Right renal pelvis (tissue), 4 donors: ENCODE measurements at places on chromosomes 1 and 21. TPM values are rescaled to one million over a fixed set of nuclear protein-coding genes. Genes with fewer than 3 reads are reported as not detected.

Gene LAPTM5
- 19.3 TPM for polyA plus RNA-seq

DNA sequence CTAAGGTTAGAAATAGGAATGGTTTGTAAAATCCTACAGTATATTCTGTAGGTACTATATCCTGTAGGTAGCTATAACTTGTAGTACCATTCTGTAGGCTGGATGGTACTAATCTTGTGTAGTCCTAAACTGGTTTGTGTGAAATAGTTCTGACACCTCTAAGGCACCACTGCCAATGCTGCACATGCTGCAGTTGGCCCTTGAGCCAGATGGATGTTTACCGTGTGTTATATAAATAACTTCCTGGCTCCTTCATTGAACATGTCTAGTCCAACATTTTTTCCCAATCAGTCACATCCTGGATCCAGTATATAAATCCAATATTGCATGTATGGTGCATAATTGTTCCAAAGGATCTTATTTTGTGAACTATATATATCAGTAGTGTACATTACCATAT, 89.5 kb upstream of the GNG4 start:
- DNase-seq: no peak

DNA sequence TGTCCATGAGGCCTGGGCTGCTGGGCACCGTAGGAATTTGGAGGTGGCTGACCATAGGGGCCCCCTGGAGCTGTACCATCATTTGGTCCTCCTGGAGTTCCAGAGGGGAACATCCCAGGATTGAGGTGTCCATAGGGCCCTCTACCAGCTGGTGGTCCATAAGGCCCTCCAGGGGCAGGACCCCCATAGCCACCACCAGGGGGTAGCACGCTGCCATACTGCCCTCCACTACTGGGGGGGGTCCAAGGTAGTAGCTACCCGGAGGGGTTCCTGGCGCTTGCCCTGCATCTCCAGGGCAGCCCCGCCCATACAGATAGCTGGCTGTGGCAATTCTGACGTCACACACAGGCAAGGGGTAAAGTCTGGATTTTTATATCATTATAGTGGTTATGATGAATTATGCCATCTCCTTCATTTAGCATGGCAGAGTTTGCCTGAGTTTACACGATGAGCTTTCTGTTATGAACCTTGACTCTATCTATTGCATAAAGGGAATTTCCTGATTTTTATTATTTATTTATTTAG, 13.2 kb downstream of the MDM4 start:
- DNase-seq: no peak

- DNase-seq: no peak
Measured at GRCh38 chr1:24403806-24404205, 9.8 kb downstream of the STPG1 start.

Gene DISP1
- 13.2 TPM for polyA plus RNA-seq

DNA sequence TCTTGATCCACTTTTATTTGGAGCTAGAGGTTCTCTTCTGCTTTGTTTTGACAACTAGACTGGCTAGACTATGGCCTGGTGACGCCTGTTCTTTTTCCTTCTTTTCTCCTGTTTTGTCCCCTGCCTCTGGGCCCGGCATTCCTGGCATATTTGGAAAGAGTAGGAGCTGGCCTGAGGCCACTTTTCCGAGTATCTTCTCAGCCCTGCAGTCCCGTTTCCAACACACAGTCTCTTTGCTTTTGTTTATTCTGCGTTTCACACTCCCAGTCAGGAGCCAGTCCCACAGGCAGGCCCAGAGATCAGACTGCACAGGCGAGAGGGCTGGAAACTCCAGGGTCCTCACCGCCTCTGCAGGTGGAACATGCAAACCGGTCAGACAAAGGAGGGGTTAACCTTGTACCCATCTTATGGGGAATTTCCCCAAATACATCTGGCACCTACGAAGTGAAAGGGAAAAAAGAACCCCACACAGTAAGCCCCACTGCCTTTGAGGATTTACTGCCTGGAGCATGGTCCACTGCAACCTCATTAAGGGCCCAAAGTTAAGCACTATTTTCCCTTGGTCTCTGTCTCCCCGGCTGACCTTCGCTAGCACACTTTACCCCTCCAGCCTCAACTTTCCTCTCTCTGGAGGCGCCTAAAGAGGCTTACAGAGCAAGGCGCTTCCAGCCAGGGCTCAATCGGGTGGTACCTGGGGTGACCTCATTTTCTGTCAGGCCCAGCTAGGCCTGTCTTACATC, 141.1 kb downstream of the TOMM20 start:
- no peak for DNase-seq

Gene MYBPH
- polyA plus RNA-seq: 0.27 TPM

DNA sequence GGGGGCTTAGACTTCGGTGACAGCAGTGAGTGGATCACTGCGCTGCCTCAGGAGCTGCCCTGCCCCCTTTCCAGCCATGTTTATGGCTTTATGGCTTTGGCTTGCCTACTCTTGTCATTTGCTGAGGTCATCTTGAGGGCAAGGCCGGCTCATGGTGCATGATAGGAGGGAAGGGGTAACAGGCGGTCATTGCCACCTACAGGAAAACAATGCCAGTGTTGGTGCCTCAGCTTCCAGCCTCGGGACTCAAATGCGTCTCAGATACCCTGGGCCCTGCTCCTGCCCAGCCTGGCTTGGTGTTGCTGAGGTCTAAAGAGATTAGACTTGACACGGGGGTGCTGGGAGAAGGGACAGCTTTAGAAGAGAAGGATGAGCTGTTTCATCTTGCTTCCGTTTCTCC, 14.5 kb downstream of the KDF1 start:
- no peak for DNase-seq

DNA sequence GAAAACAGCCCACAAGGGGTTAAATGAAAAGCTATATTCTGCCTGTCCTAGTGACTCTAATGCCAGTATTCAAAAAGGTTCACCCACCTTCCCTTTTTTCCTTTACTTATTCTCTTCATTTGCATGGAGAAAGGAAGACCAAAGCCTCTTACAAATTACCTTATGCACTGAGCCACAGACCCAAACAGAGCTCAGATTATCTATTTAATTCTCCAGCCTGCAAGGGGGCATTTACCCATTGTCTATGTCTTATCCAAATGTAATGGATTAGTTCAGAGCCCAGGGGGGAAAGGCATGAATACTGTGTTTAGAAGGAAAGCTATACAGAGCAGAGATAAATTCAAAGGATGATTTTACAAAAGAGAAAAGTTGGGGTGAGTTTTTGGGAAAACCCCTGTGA, 388.5 kb downstream of the OMA1 start:
- no peak for DNase-seq

DNA sequence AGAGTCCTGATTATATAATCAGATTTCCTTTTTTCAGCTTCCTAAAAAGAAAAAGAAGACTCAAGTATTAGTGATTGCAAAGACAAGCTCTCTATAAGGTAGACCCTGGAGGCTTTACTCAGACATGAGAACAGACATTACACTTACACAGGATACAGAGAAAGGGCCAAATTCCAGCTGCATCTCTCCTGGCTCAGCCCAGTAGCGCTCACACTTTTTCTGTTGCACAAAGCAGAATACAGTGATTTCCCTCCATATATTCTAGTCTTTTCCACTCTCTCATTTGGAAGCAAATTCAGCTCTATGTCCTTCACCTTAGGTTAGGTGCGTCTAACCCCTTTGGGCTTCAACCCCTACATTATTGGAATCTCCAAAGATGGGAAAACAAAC, 15.1 kb downstream of the PTPN22 start:
- no peak for DNase-seq

Gene TMEM183A
- polyA plus RNA-seq: 81.9 TPM

Gene RSPH1
- 14.1 TPM for polyA plus RNA-seq

DNA sequence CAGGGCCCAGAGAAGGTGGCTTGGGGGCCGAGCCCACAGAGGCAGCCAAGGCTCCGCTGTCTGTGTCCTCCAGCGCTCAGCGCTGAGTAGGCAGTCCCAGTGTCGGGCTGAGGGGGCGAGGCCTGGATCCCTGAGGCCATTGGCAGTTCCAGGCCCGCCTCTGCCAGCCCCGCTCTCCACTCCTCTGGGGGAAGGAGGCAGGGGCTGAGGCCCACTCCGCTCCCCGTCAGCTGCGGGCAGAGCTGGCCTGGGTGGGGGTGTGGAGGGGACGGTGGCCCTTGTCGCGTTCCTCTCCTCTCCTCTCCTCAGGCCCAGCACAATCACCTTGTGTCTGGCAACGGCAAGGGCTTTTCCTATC, 132.8 kb downstream of the CASZ1 start:
- DNase-seq: no peak

Gene CORT
- 1.3 TPM for polyA plus RNA-seq

- no peak for DNase-seq
Measured at GRCh38 chr1:222938986-222939385, 124.1 kb downstream of the DISP1 start.

Gene CYP4Z1
- 0.23 TPM for polyA plus RNA-seq

GRCh38 chr1:69611316-69611715, 43.6 kb downstream of the LRRC7 start:
- DNase-seq: no peak

- no peak for DNase-seq
Measured at GRCh38 chr1:16386454-16387113, 19.5 kb downstream of the SZRD1 start.

- DNase-seq: no peak
Measured at GRCh38 chr1:229185963-229186362, 84.9 kb upstream of the RAB4A start.

DNA sequence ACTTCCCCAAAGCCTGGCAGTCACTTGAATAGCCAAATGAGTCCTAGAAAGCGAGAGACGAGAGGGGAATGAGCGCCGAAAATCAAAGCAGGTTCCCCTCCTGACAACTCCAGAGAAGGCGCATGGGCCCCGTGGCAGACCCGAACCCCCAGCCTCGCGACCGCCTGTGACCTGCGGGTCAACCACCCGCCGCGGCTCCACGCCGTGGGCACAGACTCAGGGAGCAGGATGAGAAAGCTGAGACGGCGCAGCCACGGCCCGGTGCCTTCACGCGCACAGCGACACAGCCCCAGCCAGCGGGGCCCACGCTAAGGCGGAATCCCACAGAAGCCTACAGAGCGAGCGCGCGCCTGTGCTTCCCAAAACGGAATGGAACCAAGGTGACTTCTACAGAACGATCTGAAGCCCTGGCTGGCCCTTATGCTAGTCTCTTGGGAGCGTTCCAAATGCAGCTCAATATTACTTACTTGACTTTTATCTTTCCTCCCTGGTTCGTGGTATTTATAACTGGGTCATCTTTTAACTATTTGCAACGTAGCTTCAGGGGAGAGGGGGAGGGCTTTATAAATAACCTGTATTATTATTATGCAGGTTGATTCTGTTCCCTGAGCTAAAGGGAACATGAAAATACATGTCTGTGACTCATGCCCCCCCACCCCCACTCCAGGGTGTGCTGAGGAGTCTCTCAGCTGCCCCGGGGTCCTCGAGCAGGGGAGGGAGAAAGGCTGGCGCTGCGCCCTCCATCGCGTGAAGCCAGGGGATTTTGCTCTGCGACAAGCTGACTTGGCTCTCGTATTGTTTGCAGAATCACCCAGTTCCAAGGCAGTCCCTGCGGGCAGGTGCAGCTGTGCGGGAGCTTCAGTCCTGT, 1.7 kb downstream of the TSPEAR start:
- no peak for DNase-seq

Gene PKP1
- 0.67 TPM for polyA plus RNA-seq

DNA sequence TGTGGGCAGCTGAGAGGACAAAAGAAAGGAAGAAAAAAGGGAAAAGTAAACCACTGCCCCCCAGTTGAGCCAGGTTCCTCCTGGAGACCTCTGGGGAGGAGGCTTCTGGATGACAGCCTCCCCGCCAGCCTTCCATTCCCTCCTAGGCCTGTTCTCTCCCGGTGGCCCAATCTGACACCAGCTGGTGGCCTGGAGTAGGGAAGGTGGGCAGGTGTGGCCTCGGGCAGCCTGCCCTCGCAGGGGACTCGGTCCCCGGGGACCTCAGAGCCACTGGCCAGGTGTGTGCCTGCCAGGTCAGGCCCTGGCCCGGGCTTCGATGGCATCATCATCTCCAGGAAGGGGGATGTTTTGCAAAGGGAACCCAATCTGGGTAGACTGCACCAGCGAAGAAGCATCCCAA, 159.0 kb downstream of the CASZ1 start:
- DNase-seq: no peak

Gene TEDDM1
- polyA plus RNA-seq: 0.09 TPM

DNA sequence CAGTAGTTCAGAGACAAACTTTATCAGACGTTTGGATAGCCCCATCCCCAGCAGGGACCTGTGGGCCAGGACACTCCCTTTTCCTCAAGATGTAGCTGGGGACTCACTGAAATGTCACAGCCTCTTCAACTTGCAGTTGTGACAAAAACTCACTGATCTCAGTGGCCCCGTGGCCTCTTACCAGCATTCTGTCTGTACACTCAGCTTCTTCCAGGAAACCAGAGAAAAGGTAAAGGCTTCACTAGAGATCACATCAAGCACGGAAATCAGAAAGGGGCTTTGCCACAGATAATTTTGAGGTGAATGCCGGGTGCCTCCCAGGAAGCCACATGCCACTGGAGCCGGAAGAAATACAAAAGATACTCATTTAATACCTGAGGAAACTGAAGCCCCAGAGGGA, 122.2 kb downstream of the CCDC185 start:
- no peak for DNase-seq

DNA sequence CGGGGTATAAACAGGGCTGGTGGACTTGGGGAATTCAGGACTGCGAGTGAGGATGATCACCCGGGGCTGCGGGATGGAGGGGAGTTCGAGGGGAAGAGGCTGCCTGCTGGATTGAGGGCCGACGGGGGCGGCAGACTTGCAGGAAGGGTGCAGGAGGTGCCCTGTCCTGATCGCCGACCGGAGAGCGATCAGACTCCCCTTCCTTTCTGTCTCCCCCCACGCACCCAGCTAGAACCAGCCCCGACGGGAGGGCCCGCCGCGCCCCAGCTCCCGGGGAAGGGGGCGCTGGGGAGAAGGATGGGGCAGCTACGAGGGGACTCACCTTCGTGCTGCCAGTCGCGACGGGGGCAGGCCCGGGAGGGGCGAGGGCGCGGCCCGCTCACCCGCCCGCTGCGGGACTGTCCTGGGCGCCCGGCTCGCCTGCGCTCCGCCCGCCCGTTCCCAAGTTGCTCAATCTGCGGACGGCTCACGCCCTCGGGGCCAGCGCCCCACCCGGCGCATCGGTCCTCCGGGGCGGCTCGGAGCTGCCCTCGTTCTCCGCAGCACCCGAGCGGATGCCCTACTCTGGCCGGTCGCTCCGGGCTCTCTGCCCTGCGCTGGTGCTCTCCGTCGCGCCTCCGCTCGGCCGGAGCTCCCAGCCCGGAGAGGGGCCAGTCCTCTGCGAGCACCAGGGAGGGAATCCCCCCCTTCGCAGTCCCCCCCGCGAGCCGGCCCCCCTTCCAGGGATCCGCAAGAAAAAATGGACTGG, at the start of gene RSPO1:
RSPO1 (minus strand) TSS at position 649 of the 748 bp plus-strand sequence. CDS start 5,231 bp downstream, outside the sequence.
- DNase-seq: peak; percentile 30

Gene ANKRD45
- 7.6 TPM for polyA plus RNA-seq

- DNase-seq: no peak
Measured at GRCh38 chr1:231016966-231017365, 23.1 kb downstream of the FAM89A start.

- DNase-seq: no peak
Measured at GRCh38 chr1:154265586-154265985, 6.8 kb upstream of the HAX1 start.

- no peak for DNase-seq
Measured at GRCh38 chr1:22831729-22832413, 121.2 kb downstream of the EPHB2 start.

GRCh38 chr1:35568975-35569395, 4.1 kb upstream of the TFAP2E start:
- no peak for DNase-seq
